ENCODE measurements at places on chromosomes 1 and 21.

DNA sequence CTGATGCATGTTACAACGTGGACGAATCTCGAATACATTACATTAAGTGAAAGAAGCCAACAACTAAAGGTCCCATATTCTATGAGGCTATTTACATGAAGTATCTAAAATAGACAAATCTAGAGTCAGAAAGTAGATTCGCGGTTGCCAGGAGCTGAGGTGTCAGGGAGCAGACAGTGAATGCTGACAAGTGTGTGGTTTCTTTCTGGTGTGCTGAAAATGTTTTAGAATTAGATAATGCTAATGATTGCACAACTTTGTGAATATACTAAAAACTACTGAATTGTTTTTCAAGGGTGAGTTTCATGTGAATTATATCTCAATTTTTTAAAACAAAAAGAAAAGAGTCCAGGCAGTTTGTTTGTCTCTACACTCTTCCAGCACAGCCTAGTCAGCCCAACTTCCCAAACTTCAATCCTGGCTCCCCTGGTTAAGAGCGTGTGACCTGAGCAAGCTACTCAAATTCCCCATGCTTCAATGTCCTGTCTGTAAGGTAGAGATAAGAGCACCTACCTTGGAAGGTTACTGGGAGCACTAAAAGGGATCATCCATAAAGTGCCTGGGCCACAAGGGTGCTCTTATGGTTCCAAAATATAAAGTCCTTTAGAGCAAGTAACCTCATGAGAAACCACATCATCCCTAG, 20.9 kb downstream of the HLCS start:
- no peak overlapping the region for H3K4me3 ChIP-seq
- H3K27ac ChIP-seq: no peak overlapping the region
- no peaks in the 10 kb centered on the region for H3K27me3 ChIP-seq

DNA sequence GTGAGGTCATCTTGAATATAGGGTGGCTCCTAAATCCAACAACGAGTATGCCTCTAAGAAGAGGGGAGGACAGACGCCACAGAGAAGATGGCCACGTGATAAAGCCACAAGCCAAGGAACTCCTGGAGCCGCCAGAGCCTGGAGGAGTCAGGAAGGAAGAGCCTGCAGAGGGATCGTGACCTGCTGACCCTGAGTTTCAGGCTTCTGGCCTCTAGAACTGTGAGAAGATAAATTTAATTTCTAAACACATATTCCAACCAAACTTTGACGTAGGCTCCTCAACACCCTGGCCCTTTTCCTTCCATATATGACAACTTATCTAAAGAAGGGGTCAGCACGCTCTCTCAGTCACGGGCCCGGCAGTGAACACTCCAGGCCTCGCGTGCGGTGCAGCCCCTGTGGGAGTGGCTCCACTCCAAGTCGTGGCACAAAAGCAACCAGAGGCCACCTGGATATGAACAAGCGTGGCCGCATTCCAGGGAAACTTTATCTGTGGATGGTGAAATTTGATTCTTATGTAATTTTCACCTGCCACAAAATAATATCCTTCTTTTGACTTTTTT, 138.6 kb upstream of the AJAP1 start:
- no peak overlapping the region for H3K27ac ChIP-seq
- no peaks in the 10 kb centered on the region for H3K4me1 ChIP-seq
- H3K36me3 ChIP-seq: no peaks in the 10 kb centered on the region
- H3K4me3 ChIP-seq: no peak overlapping the region
- H3K27me3 ChIP-seq: no peaks in the 10 kb centered on the region

GRCh38 chr1:55070293-55071164, 31.2 kb downstream of the PCSK9 start:
- no peaks in the 10 kb centered on the region for H3K27me3 ChIP-seq
- peaks cover 49% of the 10 kb centered on the region for H3K36me3 ChIP-seq
- peaks cover 8% of the 10 kb centered on the region for H3K4me1 ChIP-seq

GRCh38 chr1:201298396-201299381, 15.4 kb downstream of the PKP1 start:
- no peaks in the 10 kb centered on the region for H3K36me3 ChIP-seq
- peaks cover 51% of the 10 kb centered on the region for H3K4me1 ChIP-seq
- DNase-seq: no peak
- H3K27me3 ChIP-seq: no peaks in the 10 kb centered on the region
- no peak overlapping the region for H3K27ac ChIP-seq

DNA sequence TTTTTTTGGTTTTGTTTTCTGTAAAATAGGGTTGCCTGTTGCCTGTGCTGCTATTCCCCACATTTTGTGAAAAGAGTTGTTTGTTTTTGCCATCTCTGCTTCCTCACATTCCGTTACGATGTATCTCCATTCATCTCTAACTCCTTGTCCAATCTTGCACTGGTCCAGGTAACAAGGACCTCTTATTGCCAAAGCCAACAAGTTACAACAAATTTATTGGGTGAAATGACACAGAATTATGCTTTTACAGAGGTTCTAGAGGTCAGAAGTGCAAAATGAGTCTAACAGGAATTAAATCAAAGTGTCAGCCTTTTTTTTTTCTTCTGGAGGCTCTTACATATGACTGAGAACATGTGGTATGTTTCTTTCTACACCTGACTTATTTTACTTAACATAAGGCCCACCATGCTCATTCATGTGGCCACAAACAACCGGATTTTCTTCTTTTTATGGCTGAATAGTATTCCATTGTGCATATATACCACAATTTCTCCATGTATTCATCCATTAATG, 787.9 kb upstream of the B3GALT2 start:
- no peak overlapping the region for H3K27ac ChIP-seq
- H3K4me1 ChIP-seq: peaks cover 4% of the 10 kb centered on the region
- H3K27me3 ChIP-seq: no peaks in the 10 kb centered on the region
- H3K4me3 ChIP-seq: no peak overlapping the region
- DNase-seq: no peak

DNA sequence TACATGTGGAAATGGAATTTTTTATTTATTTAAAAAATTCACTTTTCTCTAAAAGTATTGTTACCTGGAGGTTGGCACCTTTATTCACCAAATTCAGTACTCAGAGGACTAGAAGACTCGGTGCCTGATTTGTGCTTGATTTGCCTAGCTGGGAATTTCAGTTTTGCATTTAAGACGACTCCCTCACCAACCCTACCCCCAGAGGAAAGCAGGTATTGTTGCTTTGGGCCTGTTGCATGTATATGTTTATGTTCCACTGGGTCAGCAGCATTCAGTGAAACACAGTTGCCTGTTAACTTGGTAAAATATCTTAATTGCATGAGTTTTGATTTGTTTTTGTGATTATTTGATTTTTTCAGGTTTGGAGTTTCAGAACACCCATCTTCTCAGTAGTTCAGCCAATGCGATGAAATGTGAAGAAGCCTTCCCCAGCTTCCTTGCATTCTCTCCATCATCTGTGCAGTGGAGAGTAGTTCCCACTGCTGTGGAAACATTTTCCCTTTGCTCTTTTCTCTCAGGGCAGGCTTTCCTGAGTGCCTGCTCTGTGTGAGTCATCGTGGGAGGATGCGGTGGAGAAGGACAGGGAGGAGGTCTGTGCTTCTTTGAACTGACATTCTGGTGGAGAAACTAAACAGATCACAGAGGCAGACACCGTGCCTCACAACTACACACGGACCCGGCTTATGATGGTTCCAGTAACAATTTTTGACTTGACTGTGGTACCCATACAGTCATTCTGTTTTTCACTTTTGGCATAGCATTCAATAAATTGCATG, 6.4 kb downstream of the ADARB1 start:
- no peak overlapping the region for H3K4me3 ChIP-seq
- peak overlapping the region; percentile 53 for H3K27ac ChIP-seq
- DNase-seq: no peak

GRCh38 chr1:236619398-236619797, 15.1 kb upstream of the HEATR1 start:
- H3K36me3 ChIP-seq: no peaks in the 10 kb centered on the region
- no peak for DNase-seq
- H3K4me3 ChIP-seq: no peak overlapping the region
- H3K4me1 ChIP-seq: no peaks in the 10 kb centered on the region
- peaks cover 22% of the 10 kb centered on the region for H3K27me3 ChIP-seq

All from chondrocyte (in vitro differentiated cells).